ENCODE measurements at places on chromosomes 13 and 19. TPM values are rescaled to one million over a fixed set of nuclear protein-coding genes. Genes with fewer than 3 reads are reported as not detected.

The MBD3L3 gene
- total RNA-seq = not detected

The TMEM205 gene
- 98.7 TPM for total RNA-seq

The C13orf42 gene
- total RNA-seq = not detected

The IGFL2 gene
- total RNA-seq = 0.08 TPM

The ZNF844 gene
- total RNA-seq = 3.4 TPM
